ENCODE measurements at places on chromosomes 16 and 17.

GRCh38 chr17:63646488-63646806 is 24.2 kb downstream of the MAP3K3 start:
- DNase-seq: no peak

DNA sequence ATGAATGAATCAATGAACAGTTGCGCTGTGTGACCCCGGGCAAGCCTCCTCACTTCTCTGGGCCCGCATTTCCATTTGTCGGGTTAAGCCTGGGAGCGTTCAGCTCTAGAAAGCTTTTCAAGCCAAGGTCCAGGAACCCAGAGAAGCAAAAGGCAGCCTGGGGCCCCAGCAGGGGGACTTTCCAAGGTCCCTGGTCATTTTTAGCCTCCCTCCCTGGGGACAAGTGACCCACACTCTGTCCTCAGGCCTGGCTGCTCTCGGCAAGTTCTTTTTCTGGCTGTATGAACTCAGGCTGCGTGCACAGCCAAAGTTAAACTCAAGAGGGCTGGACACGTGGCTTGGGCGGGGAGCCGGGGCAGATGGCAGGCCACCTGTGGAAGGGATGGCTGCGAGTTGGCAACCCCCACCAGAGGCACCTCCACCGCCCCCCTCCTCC is 41.4 kb upstream of the CIBAR2 start:
- peak; percentile 69 for DNase-seq

GRCh38 chr17:61235827-61236197 is 163.8 kb upstream of the TBX2 start:
- no peak for DNase-seq

- no peak for DNase-seq
These were observed 4.2 kb downstream of the METRNL start for GRCh38 chr17:83083368-83084201.

- DNase-seq: no peak
These were observed 29.2 kb downstream of the SOX8 start for GRCh38 chr16:1010815-1011214.

- no peak for DNase-seq
These were observed 76.0 kb downstream of the CREBBP start for GRCh38 chr16:3804426-3805016.

GRCh38 chr17:64130559-64131001 is 636 bp upstream of the ERN1 start:
- no peak for DNase-seq

DNA sequence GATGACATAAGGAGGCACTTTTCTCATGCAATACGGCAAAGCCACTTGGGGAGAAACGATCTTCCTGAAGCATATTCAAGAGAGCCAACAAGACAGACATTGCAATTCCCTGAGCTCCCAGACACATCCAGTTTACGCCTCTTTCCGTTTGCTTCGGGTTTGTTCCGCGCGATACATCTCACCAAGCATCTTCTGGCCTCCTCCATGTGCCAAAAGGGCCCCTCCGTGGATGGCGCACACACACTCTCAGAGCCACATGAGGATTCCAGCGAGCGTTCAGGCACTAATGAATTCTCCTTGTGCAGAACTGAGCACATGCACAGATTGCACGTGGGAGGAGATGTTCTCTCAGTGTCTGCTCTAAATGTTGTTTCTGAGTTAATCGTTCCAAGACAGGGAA is 146.7 kb upstream of the SHISA6 start:
- no peak for DNase-seq

DNA sequence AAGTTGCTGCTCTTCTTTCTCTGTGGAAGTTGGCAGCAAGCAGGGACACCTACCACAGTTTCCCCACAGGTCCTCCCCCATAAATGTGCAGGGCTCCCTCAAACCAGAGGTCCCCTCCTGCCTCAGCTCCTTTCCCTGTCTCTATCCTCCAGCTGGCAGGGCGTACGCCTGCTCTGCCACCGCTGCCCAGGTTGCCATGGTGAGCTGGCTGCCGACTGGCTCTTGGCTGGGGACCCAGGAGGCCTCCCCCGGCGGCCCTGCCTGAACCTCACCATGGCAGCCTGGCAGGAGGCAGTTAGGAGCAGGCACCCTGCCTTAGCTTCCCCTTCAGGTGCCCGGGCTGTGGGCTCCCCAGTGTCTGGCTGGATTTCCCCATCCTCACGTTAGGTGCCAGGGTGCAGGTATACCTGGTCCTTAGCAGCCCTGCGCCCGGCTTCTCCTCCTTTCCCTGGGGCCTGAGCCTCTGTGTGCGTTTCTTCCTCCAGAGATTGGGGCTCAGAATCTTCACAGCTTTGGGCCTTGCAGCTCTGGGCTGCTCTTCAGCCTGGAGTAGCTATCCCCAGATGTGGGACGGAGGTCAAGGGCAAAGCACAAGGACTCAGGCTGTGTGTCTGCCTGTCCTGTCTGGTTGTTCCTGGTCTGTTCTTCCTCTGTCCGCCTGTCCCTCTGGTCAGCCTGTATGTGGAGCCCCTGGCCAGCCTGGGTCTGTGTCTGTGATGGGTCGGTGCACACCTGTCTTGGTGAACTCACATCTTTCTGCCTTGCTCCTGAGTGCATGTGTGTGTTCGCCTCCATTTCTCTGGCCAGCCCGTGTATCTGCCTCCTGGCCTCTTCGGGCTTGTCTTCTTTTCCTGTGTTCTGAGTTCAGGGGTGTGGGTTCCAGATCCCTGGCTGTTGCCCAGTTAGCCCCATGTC is 15.7 kb downstream of the GJD3 start:
- no peak for DNase-seq

- no peak for DNase-seq
These were observed 1307.6 kb upstream of the GOT2 start for GRCh38 chr16:60041671-60042070.

GRCh38 chr16:11138022-11138768 is 117.8 kb downstream of the SOCS1 start:
- no peak for DNase-seq

DNA sequence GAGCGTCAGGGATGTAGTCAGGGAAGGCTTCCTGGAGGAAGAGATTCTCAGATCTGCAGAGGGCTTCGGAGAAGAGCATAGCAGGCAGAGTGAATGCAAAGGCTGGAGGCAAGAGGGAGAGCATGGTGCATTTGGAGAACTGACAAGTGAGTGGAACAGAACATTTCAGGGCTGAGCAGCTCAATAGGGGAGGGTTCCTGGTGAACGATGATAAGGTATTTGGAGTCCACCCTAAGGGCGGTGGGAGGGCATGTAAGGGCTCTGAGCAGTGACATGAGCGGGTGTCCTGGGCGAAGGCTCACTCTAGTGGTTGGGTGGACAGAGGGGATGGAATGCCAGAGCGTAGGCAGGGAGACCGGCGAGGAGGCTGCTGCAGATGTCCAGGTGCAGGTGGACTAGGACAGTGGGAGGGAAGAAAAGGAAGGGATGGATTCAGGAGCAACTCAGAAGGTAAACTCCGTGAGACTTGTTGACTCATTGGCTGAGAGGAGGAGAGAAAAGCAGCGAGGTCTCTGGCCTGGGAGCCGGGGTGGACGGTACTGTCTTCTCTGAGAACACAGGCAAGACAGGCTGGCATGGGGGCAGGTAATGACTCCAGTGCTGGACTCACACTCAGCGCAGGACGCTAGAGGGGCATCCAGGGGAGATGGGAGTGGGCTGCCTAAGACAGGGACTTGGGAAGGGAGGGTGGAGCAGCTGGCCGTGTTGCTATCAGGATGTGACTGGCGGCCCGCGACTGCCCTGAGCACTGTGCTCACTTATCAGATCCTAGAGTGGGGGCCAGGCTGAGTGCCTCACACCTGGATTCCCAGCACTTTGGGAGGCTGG is 1.4 kb upstream of the PITPNA start:
- DNase-seq: no peak

GRCh38 chr17:50182783-50183420 is 17.1 kb downstream of the SGCA start:
- DNase-seq: no peak

DNA sequence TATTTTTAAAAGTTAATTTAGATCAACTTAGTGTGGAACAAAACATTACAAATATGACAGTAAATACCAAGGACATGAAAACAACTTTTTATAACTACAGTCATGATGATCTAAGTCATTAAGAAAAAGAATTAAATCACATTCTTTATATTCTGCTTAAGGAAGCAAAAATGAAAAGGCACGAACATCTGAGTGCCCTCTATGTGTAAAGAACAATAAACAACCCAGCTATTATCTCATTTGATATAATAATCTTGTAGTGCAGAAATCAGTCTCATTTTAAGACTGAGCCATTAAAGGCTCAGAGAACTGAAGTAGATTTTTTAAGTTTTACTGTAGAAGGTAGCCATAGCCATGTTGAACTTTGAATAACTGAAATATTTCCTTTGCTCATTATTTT is 13.4 kb downstream of the MYO1D start:
- DNase-seq: no peak

GRCh38 chr16:27429981-27430441 is 28.0 kb downstream of the IL21R start:
- no peak for DNase-seq

DNA sequence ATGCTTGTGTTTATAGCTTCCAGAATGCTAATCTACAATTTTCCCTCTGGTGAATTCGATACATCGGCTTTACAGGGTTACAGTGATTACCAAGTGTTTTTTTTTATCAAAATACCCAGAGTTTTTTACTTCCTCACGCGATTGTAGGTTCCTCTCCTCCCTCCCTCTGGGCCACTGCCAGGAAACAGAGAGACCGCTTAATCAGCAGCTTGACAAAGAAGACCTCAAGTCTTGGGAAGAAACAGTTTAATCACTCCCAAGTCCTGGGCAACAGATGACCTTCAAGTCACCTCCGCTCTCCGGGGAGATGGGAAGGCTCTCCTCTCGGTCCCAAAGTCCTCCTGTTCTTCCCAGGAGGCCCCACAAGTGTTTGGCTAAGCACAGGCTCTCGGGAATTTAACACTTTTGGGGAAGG is 23.5 kb downstream of the SMTNL2 start:
- no peak for DNase-seq

- DNase-seq: no peak
These were observed 9.1 kb upstream of the CRISPLD2 start for GRCh38 chr16:84810518-84811273.

- DNase-seq: no peak
These were observed 17.0 kb downstream of the RPTOR start for GRCh38 chr17:80561541-80562114.

- DNase-seq: no peak
These were observed 11.3 kb downstream of the NFATC3 start for GRCh38 chr16:68096491-68096890.

DNA sequence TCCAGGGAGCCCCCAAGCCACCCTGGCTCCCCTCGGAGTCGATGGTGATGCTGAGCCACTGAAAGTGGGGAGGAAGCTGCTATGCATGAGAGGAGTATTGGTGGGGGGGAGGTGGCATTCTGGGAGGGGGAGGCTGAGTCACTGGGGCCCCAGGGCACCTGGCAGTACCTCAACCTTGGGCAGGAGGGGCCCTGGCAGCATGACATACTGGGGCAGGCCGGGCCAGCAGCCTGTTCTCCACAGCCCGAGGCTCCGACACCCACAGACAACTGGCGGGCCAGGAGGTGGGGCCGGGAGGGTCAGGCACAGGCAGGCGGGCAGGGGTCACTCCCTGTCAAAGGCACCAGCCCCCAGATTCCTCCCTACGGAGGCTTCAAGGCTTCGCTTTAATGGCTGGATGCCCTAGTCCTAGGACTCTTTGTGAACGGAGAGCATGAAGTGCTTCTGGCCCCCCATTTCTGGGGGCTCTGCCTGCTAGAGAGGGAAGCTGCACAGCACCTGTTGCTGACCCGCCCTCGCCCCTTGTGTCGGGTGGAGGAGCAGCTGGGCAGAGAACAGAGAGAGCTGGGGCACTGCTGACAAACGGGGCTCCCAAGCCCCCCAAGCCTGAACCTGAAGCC is 928 bp downstream of the CASKIN2 start:
- DNase-seq: no peak

- DNase-seq: no peak
These were observed 35.7 kb upstream of the GNA13 start for GRCh38 chr17:65092262-65092661.

DNA sequence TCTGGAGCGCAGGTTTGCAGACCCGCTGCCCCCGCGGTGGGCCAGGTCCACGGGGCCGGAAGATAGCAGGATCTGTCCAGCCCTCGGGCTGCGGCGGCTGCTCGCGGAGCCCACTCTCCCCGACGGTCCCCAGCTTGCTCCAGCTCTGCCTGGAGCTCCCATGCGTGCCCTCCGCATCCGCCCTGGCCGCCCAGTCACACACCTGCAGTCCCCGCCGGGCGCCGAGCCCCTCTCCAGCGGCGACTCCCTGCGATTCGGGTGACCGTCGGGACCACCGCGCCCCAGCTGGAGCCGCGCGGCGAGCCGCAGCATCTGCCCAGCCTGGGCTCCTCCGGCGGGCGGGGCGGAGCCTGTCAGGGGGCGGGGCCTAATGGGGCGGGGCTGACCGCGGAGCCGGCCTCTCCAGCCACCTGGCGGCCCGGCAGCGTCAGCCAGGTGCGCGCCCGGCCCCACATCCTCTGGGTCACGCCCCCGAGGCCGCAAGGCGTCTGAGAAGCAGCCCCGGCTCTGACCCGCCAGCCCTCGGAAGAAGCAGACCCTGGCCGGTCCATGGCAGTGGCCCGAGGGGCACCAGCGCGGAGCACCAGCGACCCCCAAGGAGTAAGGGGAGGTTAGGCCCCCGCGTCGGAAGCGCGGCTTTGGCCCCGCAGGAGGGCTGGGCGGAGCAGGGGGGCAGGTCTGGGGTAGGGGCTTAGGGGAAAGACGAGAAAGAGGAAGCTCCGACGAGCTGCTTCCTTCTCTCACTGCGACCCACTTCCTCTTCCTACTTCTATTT is at the start of gene PIK3R5:
TSS of gene PIK3R5 (minus strand) at position 314 of the 775 bp plus-strand sequence. CDS start 54,213 bp downstream, outside the sequence.
- DNase-seq: no peak

- no peak for DNase-seq
These were observed 40.3 kb upstream of the CCNF start for GRCh38 chr16:2388875-2389433.

GRCh38 chr17:4483012-4483840 is 15.5 kb upstream of the SPNS2 start:
- no peak for DNase-seq

DNA sequence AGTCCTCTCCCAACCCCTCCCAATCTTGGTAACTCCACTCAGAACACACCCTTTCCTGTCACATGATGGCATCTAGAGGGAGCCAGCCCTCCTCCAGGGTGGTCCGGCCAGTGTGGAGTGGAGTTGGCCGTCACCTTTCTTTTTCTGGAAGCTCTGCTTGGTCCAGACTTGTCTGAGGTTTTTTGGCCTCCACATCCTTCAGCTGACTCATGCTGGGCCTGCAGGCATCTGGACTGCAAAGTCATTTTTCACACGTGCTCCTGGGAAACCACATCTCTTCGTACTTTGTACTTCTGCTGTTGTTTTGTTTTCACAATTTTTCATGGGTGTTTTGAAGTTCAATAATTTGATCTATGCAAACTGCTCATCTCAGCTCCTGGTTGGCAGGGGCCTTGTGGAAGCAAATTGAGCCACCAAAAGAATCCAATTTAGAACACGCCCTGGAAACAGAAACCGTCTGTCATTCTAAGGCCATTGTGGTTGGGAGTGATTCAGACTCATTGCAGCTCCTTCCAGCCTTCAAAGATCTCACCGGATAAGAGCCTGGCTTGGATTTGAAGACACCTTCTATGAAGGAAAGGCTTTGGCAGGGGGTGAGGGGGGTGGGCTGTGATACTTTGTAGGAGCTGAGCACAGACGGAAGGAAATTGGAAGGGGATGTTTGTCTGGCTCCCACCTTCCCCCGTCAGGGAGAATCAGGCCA is 42.4 kb upstream of the NF1 start:
- DNase-seq: no peak
